ENCODE measurements at places on chromosomes 6 and 20. TPM values are rescaled to one million over a fixed set of nuclear protein-coding genes. Genes with fewer than 3 reads are reported as not detected.

DNA sequence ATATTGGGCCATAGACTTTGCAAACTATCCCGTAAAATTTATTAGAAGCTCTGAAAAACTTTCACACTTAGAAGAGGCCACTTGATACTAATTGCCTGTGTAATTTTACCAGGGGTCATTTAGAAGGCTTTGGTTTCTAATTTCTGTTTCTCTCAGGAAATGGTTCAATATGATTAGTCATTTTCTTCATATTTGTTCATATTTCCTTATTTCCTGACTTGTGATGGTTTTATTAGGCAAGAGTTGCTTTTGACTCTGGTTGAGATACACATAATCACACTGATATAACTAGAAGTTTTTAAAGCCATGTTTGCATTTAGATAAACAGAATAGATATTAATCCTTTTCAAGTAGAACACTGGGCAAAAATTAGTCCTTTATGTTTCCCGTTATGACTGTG lies 11.8 kb upstream of the HBS1L start:
- H3K4me1 ChIP-seq: no peaks in the 10 kb centered on the region
- no peak overlapping the region for H3K27ac ChIP-seq
- H3K4me3 ChIP-seq: no peak overlapping the region

DNA sequence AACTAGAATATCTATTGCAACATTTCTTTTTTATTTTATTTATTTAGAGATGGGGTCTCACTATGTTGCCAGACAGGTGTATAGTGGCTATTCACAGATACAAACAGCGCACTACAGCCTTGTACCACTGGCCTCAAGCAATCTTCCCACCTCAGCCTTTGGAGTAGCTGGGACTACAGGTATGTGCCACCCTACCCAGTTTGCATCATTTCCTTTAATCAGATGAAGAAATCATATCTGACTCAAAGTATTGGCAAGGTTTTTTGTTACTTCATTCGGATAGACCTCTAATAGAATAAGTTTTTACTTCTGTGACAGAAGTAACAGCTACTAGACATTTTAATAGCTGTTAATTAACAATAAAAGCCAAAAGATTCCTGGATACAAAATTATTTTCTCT lies 153.9 kb downstream of the CDK19 start:
- H3K4me1 ChIP-seq: peaks cover 13% of the 10 kb centered on the region
- peaks cover 14% of the 10 kb centered on the region for H3K36me3 ChIP-seq
- DNase-seq: no peak
- no peak overlapping the region for H3K4me3 ChIP-seq

The KCNK5 gene
- 10.1 TPM for total RNA-seq

DNA sequence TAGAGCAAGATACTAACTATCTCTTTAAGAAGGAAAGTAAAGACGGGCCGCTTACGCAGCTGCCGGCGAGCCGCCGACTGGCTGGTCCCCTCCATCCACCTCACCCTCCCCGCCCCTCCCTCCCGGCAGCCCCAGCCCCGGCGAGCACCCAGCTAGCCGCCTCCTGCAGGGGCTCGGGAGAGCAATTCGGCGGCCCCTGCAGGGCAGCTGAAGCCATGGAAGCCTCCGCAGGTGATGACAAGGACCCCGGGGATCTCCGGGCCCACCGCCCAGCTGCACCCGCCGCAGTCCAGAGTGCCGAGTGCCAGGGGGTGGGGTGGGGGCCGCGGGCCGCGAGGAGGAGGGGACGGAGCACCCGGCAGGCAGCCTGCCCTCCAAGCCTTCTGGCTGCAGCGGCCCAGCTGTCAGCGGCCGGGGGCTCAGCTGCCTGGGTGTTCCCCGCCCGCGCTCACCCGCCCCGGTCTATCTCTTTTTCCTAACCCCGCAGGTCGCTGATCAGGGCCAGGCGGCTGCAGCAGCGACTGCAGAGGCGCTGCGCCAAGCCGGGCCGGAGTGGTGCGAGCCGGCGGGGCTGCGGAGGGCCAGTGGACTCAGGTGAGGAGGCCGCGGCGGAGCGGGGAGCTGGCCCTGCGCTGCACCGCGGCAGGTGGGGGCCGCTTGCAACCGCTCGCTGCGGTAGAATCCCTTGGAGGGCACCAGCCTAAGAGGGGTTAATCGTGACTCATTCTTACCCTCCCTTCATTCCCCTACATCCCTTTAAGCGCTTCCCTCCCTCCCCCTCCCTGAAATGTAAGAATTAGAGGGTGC lies at the start of gene SNPH:
Gene SNPH, plus strand, starts transcription at position 128 of the 807 bp plus-strand sequence. CDS start 29,946 bp downstream, outside the sequence.
- H3K27ac ChIP-seq: peak within 1 kb of the TSS; percentile 73
- DNase-seq: no peak
- no peaks in the 10 kb centered on the region for H3K36me3 ChIP-seq
- peak within 1 kb of the TSS; percentile 89 for H3K4me3 ChIP-seq

- peak overlapping the region; percentile 55 for H3K27ac ChIP-seq
- H3K27me3 ChIP-seq: no peaks in the 10 kb centered on the region
- no peak for DNase-seq
- peak overlapping the region; percentile 4 for H3K4me3 ChIP-seq
- H3K36me3 ChIP-seq: no peaks in the 10 kb centered on the region
Observed at GRCh38 chr6:129748212-129748900, 38.4 kb upstream of the ARHGAP18 start.

The POM121L2 gene
- 0.10 TPM for total RNA-seq

DNA sequence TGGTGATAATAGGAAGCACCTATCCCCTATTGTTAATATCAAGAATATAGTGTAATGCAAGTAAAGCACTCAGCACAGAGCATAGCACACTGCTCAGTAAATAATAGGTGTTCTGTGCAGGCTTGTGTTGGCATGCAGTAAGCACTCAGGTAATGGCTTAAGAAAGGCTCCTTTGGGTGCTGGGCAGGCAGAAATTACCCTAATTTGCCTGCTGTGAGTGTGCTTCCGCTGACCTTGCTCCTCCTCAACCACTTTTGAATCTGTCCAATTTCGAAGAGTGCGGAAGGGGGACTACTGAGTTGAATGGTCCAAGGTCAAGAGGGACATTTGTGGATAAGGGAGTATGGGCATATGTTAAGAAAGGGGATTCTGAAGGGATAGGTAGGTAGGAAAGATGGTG lies 15.4 kb downstream of the SRSF3 start:
- no peaks in the 10 kb centered on the region for H3K27me3 ChIP-seq
- peak overlapping the region; percentile 91 for H3K27ac ChIP-seq
- peak overlapping the region; percentile 43 for H3K4me3 ChIP-seq
- no peak for DNase-seq
- peaks cover 56% of the 10 kb centered on the region for H3K36me3 ChIP-seq

DNA sequence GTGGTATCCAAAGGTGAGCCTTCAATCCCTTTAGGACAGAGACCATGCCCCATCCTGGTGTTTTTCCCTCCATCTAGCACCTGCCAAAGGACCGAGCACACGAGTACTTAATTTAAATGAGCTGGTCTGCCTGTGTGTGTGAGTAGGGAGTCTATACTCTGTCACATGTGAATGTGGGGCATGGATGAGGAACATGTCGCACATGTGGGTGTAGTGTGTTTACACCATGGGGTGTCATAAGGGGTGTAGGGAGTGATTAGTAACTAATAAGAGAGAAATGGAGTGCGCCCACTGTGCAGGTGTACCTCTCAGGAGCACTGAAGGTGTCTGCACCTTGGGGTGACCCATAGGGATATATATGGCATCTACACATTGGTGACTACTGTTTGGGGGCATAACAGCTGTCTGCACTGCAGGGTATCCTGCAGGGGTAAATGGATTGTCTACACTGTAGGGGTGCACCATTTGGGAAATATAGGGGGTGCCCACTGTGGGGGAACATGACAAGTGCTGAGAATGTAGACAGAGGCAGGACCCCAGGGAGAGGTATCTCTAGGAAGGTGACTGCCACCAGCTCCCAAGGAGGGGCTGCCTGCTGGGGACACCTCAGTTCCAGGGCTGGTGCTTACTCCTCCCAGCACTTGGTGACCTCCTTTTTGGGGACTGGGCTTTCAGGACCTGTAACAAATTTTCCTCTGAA lies 53.5 kb downstream of the EBF4 start:
- H3K36me3 ChIP-seq: peaks cover 7% of the 10 kb centered on the region
- no peak overlapping the region for H3K4me3 ChIP-seq
- H3K4me1 ChIP-seq: peaks cover 9% of the 10 kb centered on the region

The EGFL8 gene
- 27.1 TPM for total RNA-seq

The USP49 gene
- total RNA-seq: 13.2 TPM

DNA sequence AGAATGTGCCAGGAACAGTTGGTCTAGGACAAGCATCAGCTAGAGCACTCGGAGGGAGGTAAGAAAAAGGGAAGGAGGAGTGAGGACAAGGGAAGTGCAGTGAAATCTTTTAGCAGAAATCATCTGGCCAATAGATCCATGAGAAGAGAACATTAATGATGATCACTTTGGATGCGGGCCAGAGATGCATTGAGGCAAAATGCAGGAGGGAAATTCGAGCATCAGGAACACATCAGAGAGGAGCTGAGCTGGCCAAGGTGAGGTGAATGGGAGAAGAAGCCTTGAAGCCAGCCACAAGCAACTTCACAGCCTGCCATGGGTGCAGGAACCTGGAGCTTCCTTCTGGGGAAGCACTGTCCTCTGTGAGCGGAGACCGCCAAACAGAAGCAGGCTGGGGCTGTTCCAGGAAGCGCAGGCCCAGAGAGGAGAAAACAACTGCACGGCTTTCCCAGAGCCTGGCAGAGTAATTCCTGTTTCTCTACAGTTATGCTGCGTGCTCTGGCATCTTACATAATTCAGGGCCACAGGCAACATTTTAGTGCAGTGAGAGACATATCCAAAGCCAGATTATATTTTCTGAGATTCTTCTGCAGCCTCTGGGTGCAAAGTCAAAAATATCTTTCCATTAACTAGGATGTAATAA lies 143.8 kb downstream of the F13A1 start:
- H3K4me1 ChIP-seq: no peaks in the 10 kb centered on the region
- DNase-seq: no peak
- no peak overlapping the region for H3K27ac ChIP-seq
- H3K27me3 ChIP-seq: peaks cover 10% of the 10 kb centered on the region
- no peak overlapping the region for H3K4me3 ChIP-seq

DNA sequence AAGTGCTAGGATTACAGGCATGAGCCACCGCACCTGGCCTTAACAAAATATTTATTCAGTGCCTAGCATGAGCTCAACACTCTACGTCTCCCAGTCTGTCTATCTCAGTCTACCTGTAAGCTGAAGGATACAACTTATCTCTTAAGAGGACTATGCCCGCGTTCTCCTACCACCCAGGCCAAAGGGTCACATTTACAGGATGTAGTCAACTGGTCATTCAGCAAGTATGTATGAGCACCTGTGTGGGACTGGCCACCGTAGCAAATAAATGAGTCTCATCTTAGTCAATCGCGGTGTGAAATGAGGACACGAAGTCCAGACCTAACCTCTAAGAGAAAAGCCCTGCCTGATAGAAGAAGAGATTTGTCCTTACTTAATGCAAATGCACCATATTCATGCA lies 49.9 kb downstream of the MUC22 start:
- H3K36me3 ChIP-seq: peaks cover 6% of the 10 kb centered on the region
- no peak overlapping the region for H3K4me3 ChIP-seq
- no peaks in the 10 kb centered on the region for H3K27me3 ChIP-seq
- no peak overlapping the region for H3K27ac ChIP-seq
- H3K4me1 ChIP-seq: peaks cover 24% of the 10 kb centered on the region

The MMP24 gene
- total RNA-seq: 2.6 TPM

DNA sequence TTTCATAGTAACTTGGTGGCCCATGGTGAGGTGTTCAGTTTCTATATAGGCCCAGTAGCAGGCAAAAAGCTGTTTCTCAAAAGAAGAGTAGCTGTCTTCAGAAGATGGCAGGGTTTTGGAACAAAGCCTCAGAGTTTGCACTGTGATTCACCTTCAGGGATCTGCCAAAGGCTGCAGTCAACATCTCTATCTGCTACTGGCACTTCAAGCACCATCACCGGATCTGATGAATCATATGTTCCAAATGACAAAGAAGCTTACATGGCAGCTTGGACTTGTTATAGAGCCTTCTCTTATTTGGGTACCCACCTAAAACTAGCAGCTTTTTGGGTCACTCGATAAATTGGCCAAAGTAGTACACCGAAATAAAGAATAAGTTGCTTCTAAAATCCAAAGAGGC lies 39.5 kb downstream of the PKIB start:
- no peak overlapping the region for H3K4me3 ChIP-seq
- H3K4me1 ChIP-seq: no peaks in the 10 kb centered on the region
- no peak for DNase-seq
- H3K27me3 ChIP-seq: no peaks in the 10 kb centered on the region
- H3K36me3 ChIP-seq: peaks cover 4% of the 10 kb centered on the region

DNA sequence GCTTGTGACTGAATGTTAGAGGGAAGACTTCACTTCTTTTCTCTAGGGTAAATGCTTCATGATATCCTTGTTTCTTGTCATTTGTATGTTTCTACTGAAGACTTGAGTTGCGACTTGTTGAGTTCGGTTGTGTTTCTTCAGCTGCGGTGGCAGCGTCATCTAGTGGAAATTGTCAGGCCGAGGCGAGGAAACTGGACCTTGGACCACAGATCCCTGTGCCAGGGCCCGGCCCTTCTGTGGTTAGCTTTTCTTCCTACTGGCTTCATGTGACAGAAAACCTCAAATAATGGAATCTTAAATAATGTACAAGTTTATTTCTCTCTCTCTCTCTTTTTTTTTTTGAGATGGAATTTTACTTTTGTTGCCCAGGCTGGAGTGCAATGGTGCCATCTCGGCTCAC lies 12.4 kb downstream of the MTHFD1L start:
- H3K4me1 ChIP-seq: peaks cover 37% of the 10 kb centered on the region
- H3K36me3 ChIP-seq: peaks cover 18% of the 10 kb centered on the region
- no peak overlapping the region for H3K4me3 ChIP-seq
- no peak for DNase-seq
- no peaks in the 10 kb centered on the region for H3K27me3 ChIP-seq

The LINC00237 gene
- total RNA-seq: not detected

DNA sequence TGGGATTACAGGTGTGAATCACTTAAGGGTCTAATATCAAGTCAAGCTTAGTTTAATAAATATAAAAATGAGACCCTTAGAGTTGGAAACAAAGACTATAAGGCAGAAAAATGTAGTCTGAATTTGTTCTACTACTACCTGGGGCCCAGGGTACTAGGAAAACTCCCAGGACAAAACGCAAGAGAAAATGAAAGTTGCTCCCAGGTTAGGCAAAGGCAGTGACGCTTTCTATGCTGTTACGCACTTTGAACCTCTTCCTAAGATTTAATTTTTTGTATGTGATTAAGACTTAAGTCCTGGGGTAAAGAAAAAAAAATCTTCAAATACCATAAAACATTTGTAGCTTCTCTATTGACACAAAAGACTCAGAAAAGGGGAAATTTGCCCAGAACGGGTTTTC lies 17.3 kb downstream of the DSP start:
- H3K4me3 ChIP-seq: no peak overlapping the region
- peak overlapping the region; percentile 66 for H3K27ac ChIP-seq
- peaks cover 44% of the 10 kb centered on the region for H3K36me3 ChIP-seq
- no peaks in the 10 kb centered on the region for H3K27me3 ChIP-seq

DNA sequence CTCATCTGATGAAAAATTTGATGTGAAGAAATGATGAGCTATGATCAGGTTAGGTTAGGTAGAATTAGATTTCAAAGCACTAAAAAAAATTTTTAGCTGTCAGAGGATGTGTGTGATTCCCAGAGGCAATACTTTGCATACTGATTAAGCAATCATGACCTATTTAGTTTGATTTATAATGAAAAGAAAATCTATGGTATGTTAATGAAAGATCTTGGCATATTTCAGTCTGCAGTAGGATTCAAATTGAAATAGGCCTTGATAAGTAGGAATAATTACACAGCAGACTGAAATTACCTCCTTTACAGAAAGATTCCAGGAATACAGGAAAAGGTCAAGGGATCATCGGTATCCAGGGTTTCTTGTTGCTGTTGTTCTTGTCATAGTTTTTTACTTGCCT lies 69.3 kb downstream of the HDDC2 start:
- no peaks in the 10 kb centered on the region for H3K27me3 ChIP-seq
- peak overlapping the region; percentile 91 for H3K27ac ChIP-seq
- DNase-seq: no peak
- peak overlapping the region; percentile 32 for H3K4me3 ChIP-seq
- peaks cover 17% of the 10 kb centered on the region for H3K36me3 ChIP-seq
- H3K4me1 ChIP-seq: peaks cover 41% of the 10 kb centered on the region

GRCh38 chr6:118862443-118862842 lies 31.5 kb upstream of the ASF1A start:
- H3K27me3 ChIP-seq: no peaks in the 10 kb centered on the region
- H3K4me1 ChIP-seq: no peaks in the 10 kb centered on the region
- no peak for DNase-seq
- H3K4me3 ChIP-seq: no peak overlapping the region

Data from type B pancreatic cell (in vitro differentiated cells).